Endothelial cell of umbilical vein (primary cell): ENCODE measurements at places on chromosomes 6 and 20. TPM values are rescaled to one million over a fixed set of nuclear protein-coding genes. Genes with fewer than 3 reads are reported as not detected.

Gene LAMA2
- total RNA-seq: 0.75 and 0.99 TPM in 2 replicates

Gene TUBB2B
- total RNA-seq: 3.6 and 8.3 TPM in 2 replicates

Gene MMP24
- total RNA-seq: 0.27 and 0.32 TPM in 2 replicates

Gene TAB2
- total RNA-seq: 34.2 and 37.4 TPM in 2 replicates

Gene RTN4IP1
- 5.4 and 5.5 TPM in 2 replicates for total RNA-seq

Gene IL20RA
- not detected in 2 replicates for total RNA-seq

Gene TBC1D32
- total RNA-seq: 4.0 and 4.3 TPM in 2 replicates
